Osteocyte (in vitro differentiated cells): ENCODE measurements at places on chromosomes 5 and 9. TPM values are rescaled to one million over a fixed set of nuclear protein-coding genes. Genes with fewer than 3 reads are reported as not detected.

DNA sequence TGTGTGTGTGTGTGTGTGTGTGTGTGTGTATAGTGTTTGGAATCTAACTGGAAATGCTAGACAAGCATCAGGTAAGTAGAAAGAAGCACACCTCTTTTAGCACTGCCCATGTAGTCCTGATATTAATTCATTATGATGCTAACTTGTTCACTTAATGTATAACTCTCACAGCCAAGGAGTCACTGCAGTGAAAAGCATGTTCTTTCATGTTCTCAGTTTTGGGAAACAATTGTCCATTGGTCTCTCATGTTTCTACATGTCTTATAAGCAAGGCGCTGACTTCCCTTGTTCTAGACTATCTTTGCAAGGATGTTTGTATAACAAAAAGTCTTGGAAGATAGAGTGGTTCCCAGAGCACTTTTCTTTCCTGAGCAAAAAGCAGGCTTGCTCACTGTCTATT, 148.8 kb upstream of the TNPO1 start:
- H3K4me1 ChIP-seq = no peaks in the 10 kb centered on the region
- H3K4me3 ChIP-seq = no peak overlapping the region
- no peaks in the 10 kb centered on the region for H3K36me3 ChIP-seq
- H3K27me3 ChIP-seq = peaks cover 4% of the 10 kb centered on the region

GRCh38 chr5:12611132-12611531, 706.9 kb upstream of the CTNND2 start:
- H3K4me1 ChIP-seq = no peaks in the 10 kb centered on the region
- DNase-seq = no peak
- H3K36me3 ChIP-seq = no peaks in the 10 kb centered on the region
- no peak overlapping the region for H3K27ac ChIP-seq
- H3K27me3 ChIP-seq = no peaks in the 10 kb centered on the region

DNA sequence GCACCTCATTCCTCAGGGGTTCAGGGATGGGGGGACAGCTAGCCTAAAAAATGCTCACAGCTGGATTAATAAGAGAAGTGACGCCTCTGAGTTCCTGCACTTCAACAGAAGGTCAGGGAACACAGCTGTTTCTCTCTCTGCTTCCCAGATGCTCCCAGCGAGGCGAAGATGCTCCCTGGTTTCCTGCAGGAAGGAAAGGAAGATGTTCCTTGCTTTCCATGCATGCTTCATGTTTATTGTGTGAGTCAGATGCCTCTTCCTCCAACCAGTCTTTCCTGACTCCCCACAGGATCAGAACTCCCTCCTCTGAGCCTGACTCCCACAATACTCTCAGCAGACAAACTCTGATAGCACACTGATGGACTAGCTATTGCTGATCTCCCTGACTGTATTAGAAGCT, 71.9 kb downstream of the MFAP3 start:
- no peak for DNase-seq
- H3K36me3 ChIP-seq = no peaks in the 10 kb centered on the region
- H3K27ac ChIP-seq = no peak overlapping the region
- H3K27me3 ChIP-seq = peaks cover 20% of the 10 kb centered on the region
- peaks cover 8% of the 10 kb centered on the region for H3K4me1 ChIP-seq
- no peak overlapping the region for H3K4me3 ChIP-seq

- H3K27me3 ChIP-seq = no peaks in the 10 kb centered on the region
- H3K4me1 ChIP-seq = no peaks in the 10 kb centered on the region
- H3K4me3 ChIP-seq = no peak overlapping the region
- H3K27ac ChIP-seq = no peak overlapping the region
- no peaks in the 10 kb centered on the region for H3K36me3 ChIP-seq
- no peak for DNase-seq
Observed at GRCh38 chr5:155780260-155780659, 546.7 kb upstream of the SGCD start.

The KCNN2 gene
- total RNA-seq = 0.08 and 0.24 TPM in 2 replicates

The CAST gene
- total RNA-seq = 144 and 154 TPM in 2 replicates

GRCh38 chr5:9715891-9716335, 85.8 kb upstream of the TAS2R1 start:
- peaks cover 1% of the 10 kb centered on the region for H3K36me3 ChIP-seq
- no peak for DNase-seq
- peak overlapping the region; percentile 68 for H3K27ac ChIP-seq
- H3K4me3 ChIP-seq = no peak overlapping the region
- no peaks in the 10 kb centered on the region for H3K27me3 ChIP-seq
- H3K4me1 ChIP-seq = peaks cover 43% of the 10 kb centered on the region

DNA sequence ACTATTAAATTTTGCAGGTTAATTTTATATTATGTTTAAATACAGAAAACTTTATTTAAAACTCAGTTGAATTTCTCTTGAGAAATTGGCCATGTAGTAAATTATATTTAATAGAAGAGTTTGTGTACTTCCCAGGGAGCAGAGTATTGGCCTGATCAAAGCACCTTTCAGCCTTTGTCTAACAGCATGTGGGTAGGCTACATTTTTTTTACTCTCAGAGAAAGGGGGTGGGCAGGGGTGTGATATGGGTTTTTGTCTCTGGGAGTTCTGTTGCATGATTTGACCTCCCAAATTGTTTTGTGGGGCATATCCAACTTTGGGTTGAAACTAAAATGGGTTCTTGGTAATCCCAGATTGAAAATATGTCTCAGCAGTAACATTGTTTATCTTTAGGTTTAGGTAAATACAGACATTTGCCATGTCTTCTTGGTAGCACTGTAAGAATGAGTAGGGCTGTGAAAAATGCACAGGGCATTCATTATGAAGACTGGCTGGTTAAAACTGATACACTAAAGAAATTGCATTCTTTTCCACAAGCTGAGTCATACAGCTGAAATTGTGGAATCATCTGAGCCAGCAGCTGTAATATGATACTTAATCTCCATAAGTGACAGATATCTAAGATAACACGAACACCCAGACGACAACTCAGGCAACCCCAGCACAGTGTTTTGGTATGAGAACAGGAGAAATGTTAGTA, 75.4 kb upstream of the CDKN2B start:
- peak overlapping the region; percentile 89 for H3K27ac ChIP-seq
- no peak overlapping the region for H3K4me3 ChIP-seq
- H3K36me3 ChIP-seq = no peaks in the 10 kb centered on the region
- peaks cover 40% of the 10 kb centered on the region for H3K4me1 ChIP-seq
- DNase-seq = no peak
- H3K27me3 ChIP-seq = no peaks in the 10 kb centered on the region

The CPLANE1 gene
- 31.4 and 33.7 TPM in 2 replicates for total RNA-seq

The ANGPTL2 gene
- total RNA-seq = 34.8 and 40.0 TPM in 2 replicates

DNA sequence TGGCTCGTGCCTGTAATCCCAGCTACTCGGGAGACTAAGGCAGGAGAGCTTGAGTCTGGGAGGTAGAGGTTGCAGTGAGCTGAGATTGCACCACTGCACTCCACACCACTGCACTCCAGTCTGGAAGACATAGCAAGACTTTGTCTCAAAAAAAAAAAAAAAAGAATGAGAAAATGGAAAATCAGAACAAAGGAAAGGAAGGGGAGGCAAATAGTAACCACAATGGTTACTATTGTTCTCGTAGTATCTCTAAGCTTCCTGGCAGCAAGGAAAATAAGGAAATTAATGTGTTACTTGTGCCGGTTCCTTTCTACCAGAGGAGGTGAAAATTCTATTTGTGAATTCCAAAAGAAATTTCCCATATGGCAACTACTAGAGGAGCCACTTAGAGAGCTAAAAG, 48.5 kb upstream of the BNC2 start:
- DNase-seq = no peak
- H3K27me3 ChIP-seq = no peaks in the 10 kb centered on the region
- H3K4me1 ChIP-seq = peaks cover 2% of the 10 kb centered on the region
- no peak overlapping the region for H3K4me3 ChIP-seq

The TXNDC8 gene
- total RNA-seq = not detected in 2 replicates

The SH3GL2 gene
- total RNA-seq = 0.16 TPM in 1 of 2 replicates, not detected in the other

DNA sequence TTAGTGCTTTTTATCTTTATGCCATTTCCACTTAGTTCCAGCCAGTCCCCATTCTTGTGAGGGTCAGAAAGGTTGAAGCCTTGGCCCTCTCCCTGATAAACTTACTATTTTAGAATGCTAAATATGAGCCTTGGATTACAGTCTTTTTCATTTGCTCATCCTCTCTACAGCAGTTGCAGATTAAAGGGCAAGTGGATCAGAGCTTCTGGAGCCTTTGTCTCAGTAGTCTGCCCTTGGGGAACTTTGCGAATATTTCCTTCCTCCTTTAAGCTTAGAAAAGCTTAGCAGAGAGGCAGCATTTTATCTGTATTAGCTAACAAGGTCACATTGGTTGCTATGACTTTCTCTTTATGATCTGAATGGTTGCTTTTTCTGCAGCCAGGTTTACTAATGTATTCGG, 11.5 kb downstream of the FSD1L start:
- H3K4me1 ChIP-seq = peaks cover 11% of the 10 kb centered on the region
- H3K36me3 ChIP-seq = peaks cover 9% of the 10 kb centered on the region
- no peak overlapping the region for H3K27ac ChIP-seq
- DNase-seq = no peak
